Fibroblast of the conjunctiva (primary cell): ENCODE measurements at places on chromosomes 1 and 21.
A peak's percentile ranks its signal among the peaks of the same experiment; 100 is the strongest.

DNA sequence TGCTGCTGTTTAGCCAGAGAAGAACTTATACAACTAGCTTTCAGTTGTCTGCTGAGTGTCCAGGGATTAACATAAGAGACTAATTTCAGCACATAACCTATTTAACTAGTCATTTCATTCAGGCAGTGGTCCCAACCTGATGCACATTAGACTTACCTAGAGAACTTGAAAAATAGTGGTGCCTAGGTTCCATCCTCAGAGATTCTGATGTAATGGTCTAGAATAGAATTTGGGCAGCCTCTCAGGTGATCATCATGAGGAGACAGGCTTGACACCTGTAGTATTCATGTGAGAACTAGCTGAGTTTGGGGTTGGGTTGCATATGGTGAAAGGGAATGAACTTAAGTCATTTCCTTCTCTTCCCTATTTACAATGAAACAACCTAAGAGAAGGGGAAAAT, 24.8 kb downstream of the CNST start:
- DNase-seq, result no peak

DNA sequence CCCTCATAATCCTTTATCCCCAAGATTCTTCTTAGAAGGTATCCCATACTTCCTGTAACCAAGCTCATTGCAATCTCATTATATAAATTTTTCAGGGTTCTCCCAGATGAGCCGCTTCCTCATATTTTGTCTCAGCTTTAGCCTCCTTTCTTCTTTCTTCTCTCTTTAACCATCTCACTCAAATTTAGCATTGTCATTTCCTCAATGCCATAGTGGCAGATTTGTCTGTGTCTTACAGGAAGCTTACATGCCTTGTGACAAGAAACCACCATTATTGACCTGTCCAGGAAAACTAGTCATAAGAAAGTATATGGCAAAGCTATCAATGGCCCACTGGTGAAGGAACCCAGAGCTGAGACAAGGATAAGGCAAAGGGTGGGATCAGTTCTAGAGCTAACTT, 6.0 kb upstream of the FCRL2 start:
- DNase-seq, result no peak

GRCh38 chr1:97632776-97633175, 288.1 kb downstream of the DPYD start:
- DNase-seq, result no peak

DNA sequence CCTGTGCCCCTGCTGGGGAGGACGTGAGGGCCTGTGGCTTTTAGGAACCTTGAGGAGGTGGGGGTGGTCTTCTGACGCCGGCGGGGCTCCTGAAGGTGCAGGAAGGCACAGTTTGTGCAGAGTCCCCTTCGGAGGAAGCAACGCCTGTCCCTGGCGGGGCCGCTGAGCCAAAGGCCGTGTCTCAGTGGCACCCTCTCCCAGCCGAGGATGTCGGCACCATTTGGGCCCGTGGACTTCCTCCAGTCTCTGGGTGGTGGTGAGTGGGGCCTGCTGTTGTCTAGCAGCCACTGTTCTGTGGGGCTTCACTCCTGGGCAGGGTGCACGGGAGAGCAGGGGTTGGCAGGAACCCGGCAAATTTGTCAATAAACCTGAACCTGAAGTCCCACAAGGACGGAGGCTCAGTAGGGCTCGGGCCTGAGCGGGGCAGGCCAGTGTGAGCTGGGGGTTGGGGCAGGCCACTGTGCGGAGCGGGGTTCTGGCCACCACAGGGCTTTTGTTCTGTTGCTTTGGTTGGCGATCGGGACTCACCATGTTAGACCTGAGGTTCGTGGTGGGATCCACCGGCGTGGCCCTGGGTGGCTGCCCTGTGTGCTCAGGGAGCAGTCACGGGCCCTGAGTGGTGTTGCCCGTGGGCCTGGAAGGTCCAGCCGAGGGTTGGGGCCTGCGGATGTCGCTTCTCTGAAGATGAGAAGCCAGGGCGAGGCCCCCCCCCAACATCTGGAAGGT, 64.8 kb downstream of the SKI start:
- DNase-seq, result no peak

DNA sequence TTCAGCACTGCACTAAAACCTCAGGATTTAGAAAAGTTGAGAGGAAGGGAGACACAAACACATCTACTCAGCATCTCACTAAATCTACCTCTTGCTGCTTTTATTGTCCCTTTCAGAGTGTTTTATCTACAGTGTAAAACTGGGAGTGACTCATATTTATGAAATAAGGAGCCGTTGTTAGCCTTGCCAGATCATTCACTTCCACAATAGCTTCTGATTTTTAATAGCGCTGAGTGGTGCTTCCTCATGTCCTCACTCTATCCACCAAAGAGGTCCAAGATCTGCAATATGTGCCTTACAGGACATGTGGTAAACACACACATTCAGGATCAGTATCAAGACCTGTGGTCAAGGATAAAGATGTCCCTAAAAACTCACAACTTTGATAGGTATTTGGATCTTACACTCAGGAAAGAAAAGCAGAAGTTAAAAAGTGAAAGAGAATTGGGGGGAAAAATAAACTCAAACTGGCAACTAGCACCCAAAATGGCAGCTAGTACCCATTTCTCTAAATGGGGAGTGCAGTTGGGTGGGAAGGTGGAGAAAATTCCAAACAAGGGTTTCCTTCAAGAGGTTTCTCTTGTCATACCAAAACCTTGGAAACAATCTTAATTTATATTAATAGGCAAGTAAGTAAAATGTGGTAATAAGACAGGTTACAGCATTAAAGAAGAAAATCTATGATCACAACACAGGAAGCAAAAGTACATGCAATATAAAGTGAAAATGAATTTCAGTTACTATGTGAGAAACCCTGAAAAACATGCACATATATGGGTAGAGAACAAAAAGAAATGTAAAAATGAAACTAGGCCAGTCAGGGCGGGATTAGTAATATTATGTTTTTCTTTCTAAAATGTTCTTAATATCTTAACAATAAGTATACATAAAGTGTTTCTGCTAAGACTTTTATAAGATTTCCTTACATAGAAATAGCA, 15.9 kb downstream of the DUSP10 start:
- DNase-seq, result no peak

DNA sequence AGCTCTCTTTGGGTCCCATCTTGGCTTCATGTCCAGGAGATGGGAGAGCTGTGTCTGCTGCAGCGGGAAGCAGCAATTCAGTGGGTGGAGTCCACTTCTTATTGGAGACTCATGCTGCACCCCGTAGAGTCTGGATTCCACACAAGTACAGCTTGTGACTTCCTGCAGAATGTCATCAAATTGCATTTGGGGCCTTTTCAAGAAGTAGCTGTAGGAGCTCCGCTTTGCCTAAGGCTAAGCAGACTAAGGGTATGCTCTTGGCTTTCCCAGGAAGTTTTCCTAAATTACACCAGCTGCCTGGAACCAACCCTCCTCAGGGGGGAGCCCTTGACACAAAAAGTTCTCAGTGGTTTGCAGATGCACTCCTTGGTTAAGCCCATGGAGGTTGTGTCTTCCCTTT, 5.7 kb upstream of the MOB3C start:
- no peak for DNase-seq

DNA sequence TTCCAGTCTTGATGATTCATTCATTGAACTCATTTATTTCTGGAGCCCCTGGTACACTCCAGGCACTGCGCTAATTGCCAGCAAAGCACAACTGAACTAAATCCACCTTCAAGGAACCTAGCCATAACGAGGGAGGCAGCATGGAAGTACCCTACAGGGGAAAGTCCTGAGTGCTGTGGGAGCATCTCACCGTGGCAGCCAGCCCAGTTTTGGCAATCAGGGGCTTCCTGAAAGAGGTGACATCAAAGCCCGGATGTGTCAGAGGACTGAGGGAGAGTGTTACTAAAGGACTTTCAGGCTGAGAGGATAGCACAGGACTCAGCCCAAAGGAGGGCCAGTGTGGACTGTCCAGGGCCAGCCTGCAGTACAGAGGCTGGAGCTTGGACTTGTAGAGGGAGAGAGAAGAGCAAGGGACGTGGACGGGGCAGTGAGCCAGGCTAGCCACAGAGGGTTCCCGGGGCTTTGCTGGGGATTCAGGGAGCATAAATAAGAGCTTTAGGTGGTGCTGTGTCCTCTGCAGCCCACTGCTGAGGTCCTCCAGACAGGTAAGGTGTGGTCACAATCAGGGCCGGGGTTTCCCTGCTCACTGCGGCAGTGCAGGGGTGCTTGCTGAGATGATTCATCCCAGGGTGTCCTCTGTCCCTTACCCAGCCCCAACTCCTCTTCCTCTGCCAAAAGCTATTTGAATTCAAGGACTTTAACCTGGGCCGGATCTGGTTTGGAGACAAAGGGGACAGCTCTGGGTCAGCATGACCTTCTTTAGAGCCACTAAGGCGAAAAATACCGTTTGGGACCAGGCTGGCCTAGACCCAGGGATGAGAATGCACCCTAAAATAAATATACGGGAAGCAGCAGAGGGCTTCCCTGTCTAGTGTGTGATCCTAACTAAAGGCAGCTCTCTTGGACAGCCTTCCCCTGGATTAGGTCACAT, 128.3 kb downstream of the EDEM3 start:
- no peak for DNase-seq

GRCh38 chr1:198929111-198929604, 290.3 kb downstream of the PTPRC start:
- DNase-seq, result no peak

- no peak for DNase-seq
Observed at GRCh38 chr1:94723894-94724293, 96.3 kb upstream of the SLC44A3 start.

DNA sequence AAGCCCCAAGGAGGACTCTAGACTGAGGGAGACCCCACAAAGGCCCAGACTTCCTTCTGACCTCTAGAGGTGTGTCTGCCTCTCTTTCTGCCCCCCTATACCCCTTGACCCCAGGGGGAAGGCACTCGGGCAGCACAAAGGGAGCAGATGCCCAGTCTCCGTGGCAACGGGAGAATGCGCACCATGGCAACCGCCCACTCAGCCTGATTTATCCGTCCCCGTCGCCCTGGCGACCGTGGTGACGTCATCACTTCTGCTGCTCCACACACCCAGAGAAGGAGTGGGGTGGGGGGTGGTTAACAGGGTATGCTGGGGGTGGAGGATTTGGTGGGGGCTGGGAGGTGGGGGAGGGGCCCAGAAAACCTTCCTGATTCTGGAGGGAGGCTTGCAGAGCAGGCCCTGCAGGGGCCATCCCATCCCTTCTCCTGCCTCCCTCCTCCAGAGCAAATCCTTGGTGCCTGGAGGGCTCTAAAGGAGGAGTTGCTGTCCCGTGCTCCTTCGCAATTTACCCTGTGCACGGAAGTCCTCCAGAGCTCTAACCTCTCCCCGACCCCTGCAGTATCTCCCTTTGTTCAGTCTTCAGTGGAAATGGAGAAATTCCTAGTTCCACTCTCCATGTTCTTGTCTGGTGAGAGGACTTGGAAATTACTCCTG, 6.3 kb downstream of the CELF3 start:
- no peak for DNase-seq

- no peak for DNase-seq
Observed at GRCh38 chr1:36239941-36240637, 15.8 kb downstream of the THRAP3 start.

GRCh38 chr1:90414201-90414600, 302.9 kb downstream of the BARHL2 start:
- DNase-seq, result no peak

- DNase-seq, result no peak
Observed at GRCh38 chr1:166089804-166090203, 77.0 kb downstream of the FAM78B start.

GRCh38 chr1:181936269-181936668, 125.2 kb downstream of the ZNF648 start:
- DNase-seq, result no peak

DNA sequence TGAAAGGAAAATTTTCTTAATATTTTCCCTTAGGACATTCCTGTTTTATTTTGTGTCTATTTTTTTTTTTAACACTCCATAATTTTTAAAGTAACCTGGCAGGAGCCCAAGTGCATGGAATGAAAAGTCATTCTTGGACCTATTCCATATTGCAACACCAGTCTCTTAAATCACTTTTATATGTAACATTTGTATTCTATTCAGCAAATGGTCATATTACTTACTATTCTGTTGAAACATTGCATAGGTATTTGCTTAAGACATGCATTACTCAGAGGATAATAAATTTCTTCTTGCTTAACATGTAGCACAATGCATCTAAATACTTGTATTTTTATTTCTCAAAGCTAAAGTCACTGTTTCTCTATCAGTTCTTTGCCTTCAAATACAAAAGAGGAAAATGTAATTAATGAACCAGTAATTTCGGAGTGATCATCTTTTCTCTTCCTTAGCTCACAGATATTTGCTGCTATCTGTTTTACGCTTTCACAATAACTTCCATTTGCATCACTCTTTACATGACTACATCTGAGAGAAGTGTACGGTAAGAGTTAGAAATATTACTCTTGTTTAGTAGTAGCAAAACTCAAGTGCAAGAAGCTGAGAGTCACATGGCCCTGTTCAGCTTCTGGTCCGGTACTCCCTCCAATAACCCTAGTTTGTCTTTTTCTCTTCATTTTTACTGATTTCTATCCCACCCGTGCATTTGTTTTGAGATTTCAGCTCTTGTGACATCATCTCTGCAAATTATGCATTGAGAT, 394.8 kb downstream of the USP25 start:
- peak; percentile 84 for DNase-seq

DNA sequence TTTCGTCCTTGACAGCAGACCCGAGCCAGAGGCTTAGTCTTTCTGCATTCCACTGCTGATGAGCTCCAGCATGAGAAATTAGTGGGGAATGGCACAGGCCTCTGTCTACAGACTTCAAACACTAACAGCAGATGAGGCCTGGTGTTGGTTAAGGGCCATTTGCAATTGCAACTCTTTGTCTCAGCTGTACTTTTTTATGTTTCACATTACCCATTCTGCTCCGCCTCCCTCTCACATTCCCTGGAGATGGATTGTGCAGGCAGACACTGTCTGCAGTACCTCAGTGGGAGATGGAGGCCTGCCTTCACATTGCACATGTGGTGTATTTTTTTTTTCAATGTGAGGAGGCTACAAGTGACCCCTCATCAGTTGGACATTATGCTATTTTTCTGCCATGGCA, 370.2 kb downstream of the DUSP10 start:
- DNase-seq, result no peak

- DNase-seq, result no peak
Observed at GRCh38 chr1:87683196-87683956, 354.7 kb downstream of the LMO4 start.

- DNase-seq, result no peak
Observed at GRCh38 chr1:93765099-93765498, 83.5 kb upstream of the BCAR3 start.

GRCh38 chr1:156703741-156704140, 1.6 kb downstream of the CRABP2 start:
- DNase-seq, result no peak

- no peak for DNase-seq
Observed at GRCh38 chr1:218658899-218659298, 313.8 kb downstream of the TGFB2 start.

- DNase-seq, result no peak
Observed at GRCh38 chr1:54834007-54834541, 33.0 kb upstream of the TTC22 start.

- no peak for DNase-seq
Observed at GRCh38 chr1:214187121-214187900, 93.6 kb upstream of the SMYD2 start.

GRCh38 chr1:8096105-8097011, 70.2 kb upstream of the ERRFI1 start:
- peak; percentile 76 for DNase-seq

- no peak for DNase-seq
Observed at GRCh38 chr1:155977690-155978324, 540 bp downstream of the ARHGEF2 start.

- no peak for DNase-seq
Observed at GRCh38 chr1:53968125-53968513, 22.0 kb downstream of the LRRC42 start.
